ENCODE measurements at places on chromosomes 2 and 18. TPM values are rescaled to one million over a fixed set of nuclear protein-coding genes. Genes with fewer than 3 reads are reported as not detected.

CXCR1 gene
- not detected for polyA plus RNA-seq

MYL12B gene
- 243 TPM for polyA plus RNA-seq

TSHZ1 gene
- 3.2 TPM for polyA plus RNA-seq

FLACC1 gene
- 0.82 TPM for polyA plus RNA-seq

CCBE1 gene
- 0.18 TPM for polyA plus RNA-seq

DNA sequence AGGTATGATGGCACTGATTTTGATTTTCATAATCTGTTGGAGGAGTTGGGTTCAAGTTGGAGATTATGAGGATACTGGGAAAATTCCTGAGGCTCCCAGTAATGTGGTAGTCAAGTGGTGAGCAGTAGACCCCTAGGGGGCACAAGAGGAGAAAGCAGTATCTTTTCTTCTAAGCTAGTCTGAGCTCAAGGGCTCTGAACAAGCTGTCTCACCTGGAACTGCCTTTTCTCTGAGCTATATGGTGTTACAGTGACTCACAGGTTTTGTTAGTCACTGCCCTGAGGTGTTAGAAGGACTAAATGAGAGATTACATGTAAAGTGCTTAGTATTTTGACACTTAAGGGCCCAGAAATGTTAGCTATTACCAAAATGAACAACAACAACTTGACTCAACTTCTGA is 42.2 kb downstream of the CD302 start:
- DNase-seq, result no peak

GRCh38 chr2:8858264-8858663 is 20.9 kb upstream of the KIDINS220 start:
- no peak for DNase-seq

DNA sequence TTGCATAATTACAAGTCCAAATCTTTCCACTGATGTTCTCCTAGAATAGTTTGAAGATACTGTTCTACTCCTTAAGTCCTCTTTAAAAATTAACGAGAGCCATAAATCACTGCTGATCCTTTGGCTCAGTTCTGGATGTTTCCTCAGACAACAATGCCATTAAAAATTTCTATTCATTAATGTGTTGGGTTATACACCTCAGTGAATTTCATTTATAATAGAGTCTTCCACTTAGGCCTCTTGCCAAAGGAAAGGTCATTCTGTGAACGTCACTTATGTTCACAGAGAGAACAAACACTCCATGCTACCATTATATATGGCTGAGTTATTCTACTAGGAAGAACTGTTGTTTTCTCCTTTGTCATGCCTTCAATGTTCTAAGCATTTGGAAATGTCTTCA is 1472.3 kb upstream of the CELF4 start:
- no peak for DNase-seq

DNA sequence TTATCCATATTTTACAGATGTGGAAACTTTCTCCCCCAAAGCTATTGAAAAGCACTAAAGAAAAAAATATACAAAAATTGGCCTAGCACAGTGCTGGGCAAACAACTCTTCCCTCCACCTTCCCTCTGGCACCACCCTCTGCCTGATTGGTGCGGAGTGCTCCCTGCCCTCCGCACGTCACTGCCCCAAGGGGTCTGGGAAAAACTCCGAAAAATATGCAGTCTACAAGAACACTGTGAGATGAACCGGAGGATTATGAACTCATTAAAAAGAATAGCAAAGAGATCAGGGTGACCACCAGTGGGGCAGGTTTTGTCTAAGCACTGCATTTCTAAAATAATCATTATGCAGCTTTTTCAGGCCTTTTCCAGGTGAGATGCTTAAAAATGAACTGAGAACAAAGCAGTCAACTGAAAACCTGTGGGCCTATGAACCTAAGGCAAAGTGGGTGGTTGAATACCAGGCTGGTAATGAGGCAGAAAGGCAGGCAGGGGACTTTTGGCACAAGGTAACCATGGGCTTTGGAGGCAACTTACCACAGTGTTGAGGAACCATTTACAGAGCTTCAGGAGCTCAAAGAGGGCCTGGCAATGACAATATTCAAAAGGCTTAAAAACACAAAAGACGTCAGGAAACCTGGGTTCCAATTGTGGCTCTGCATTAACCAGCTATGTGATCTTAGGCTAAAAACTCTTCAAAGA is 57.5 kb downstream of the AAK1 start:
- DNase-seq, result no peak

DNA sequence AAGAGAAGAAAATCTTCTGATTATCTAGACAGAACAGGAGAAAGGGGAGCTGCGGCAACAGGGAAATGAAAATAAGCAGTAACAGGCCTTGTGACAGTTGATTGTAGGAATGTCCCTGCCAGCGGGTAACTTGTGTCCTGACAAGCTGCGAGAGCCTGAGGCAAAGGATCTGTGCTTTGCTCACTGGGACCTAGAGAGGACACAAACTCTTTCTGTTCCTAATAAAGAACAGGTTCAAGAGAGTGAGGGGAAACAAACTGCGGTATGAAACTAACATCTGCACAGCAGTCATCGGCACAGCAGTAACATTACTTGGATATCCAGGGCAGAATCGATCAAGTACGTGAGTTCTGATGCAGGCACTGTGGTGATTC is 103.7 kb upstream of the THOC1 start:
- no peak for DNase-seq

DNA sequence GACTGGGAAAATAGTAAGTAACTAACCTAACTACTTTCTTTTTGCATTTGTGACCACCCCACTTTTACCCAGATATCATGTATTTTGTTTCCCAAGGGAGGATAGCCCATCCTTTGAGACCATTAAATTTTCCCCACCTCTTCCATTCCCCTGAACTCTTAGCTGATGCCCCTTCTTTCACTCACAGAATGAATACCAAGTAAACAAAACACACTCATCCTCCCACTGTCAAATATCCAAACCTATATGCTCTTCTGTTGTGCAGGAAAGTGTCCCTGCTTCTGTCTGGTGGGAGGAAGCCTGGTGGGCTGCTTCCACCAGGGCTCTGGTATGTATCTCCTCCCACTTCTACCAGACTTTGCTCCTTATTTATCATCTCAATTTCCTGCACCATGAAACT is 64.6 kb upstream of the PARD3B start:
- no peak for DNase-seq

GRCh38 chr2:201223089-201224073 is 37.0 kb upstream of the CASP8 start:
- no peak for DNase-seq

GRCh38 chr18:49976795-49977560 is 163.6 kb upstream of the ACAA2 start:
- DNase-seq, result no peak

DNA sequence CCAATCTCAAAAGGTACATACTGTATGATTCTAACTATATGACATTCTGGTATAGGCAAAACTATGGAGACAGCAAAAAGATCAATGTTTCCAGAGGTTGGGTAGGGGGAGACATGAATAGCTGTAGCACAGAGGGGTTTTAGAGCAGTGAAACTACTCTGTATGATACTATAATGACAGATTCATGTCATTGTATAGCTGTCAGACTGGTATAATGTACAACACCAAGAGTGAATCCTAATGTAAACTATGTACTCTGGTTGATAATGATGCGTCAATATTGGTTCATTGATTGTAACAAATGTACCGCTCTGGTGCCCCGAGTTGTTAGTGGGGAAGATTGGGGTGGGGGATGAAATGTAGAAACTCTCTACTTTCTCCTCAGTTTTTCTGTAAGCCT is 172.4 kb upstream of the SPOPL start:
- DNase-seq, result no peak

GRCh38 chr2:62391696-62392095 is 114.3 kb downstream of the TMEM17 start:
- no peak for DNase-seq

DNA sequence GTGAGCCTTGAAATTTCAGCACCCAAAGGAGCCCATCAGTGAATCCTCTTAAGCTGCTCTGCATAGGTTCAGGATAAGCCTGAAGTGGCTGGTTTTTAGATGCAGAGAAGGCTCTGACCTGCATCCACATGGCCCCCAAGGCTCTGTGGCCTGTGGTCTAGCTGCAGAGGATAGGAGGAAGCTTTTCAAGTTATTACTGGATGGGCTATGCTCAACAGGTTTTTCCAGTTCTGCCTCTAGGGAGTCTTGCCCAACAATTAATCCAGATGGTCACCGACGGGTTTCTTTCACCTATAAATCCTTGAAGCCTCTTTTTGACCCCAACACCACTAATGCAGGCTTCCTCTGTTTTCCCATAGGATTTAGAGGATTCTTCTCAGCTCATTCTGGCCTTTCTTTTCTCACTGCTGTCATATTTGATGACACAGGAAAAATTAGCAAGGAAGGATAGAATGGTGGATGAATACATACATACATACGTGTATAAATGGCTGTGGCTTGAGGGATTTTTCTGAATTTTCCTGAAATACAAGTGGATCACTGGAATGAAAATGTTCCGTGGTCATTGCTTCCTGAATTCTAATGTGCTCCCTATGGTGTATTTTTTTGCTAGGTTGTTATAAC is 52.2 kb upstream of the BCL2L11 start:
- DNase-seq, result no peak

DNA sequence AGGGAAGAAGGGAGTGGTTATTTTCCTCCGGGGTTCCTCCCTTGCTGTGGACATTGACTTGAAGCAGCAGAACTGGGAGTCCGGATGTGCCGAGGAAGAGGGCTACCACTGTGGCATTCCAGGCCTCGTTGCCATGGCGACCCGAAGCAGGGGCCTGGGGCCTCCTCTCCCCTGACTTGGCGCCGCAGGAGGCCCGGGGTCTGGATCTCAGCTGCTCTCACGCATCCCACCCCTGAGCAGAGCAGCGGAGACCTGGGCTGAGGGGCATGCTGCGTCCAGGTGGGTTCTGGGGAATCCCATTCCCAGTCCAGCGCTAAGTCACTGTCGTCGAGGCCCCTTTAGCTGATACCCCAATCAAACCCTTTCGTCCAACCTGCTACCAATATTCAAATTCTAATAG is 100.2 kb downstream of the BCL11A start:
- DNase-seq, result no peak

DNA sequence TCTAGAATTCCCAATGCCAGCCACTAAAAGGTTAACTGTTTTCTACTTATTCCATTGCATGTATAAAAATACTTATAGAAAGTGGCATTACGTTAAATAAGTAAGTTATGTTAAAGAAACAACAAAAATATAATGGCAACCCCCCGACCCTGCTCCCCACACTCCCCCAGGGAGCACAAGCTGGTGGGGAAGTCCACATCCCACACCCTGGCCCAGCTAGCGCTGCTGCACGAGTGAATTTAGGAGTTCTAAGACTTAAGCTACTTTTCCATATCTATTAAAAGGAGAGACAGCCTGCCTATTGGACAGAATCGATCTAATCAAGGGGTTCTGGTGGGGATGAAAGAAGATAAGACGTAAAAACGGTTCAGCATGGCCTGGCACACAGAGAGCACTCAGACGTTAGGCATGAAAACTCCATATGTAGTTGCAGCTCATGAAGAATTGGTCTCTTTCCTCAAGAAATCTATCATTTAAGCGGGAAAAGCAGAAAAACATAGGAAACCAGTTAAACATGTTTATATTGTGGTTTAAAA is 16.6 kb downstream of the HJURP start:
- no peak for DNase-seq

- DNase-seq, result no peak
Measured at GRCh38 chr2:105783151-105783738, 38.5 kb downstream of the NCK2 start.

All from psoas muscle (tissue), 8 donors.